HT-29 (cell line): ENCODE measurements at places on chromosomes 7 and 10. TPM values are rescaled to one million over a fixed set of nuclear protein-coding genes. Genes with fewer than 3 reads are reported as not detected.

- no peak for DNase-seq
Observed at GRCh38 chr10:29761916-29762315, 127.1 kb upstream of the SVIL start.

DNA sequence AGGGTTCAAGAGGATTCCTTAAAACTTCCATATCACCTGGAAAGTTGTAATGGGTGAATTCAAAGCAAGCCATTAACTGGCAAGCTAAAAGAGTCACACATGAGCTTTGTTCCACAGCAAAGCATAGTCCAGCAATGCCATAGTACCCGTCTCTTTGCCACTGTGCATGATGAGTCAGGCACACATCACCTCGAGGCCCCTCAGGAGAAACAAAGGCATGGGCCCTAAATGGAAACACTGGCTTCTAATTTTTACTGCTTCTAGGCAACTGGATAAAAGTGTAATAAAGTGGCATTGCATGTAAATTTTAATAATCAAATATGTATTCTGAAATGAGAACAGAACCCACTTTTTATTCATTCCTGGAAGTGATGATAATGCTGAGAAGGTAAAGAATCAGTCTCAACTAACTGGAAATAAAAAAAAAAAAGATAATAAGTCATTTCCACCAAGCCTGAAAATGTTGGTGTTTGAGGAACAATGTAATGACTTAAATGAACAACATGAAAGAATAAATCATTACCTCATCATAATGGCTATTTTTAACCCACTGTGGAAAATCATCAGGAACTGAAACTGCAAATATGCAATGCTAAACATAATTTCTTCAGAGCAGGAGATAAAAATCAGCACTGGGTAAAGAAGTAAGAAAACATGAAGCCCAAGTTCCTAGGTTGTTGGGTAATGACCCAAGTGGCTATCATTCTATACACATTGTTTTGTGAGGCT is 104.9 kb downstream of the CDK6 start:
- DNase-seq: no peak

ASB4 gene
- total RNA-seq: 0.08 and 0.10 TPM in 2 replicates

CCSER2 gene
- 2.7 and 7.4 TPM in 2 replicates for total RNA-seq

FRAT2 gene
- total RNA-seq: 29.1 and 30.3 TPM in 2 replicates
